Kidney (tissue), 22 donors: ENCODE measurements at places on chromosomes 3 and 15.

DNA sequence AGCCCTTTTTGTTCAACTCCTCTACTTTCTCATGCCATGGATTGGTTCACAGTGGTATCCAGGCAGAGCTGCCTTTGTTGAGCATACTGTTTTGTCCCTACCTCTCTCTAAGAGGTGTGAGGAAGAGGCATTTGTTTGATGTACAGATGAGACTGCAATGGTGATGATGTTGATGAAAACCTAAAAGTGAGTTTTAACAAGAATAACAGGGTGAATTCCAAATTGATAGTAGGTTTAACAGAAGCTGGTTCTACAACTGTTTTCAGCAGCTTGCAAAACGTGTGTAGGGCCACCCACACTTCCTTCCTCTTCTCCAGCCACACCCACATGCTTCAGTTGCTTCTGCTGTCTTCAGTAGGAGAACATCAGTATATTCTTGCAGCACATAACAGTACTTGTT lies 10.2 kb downstream of the SNRK start:
- no peak for DNase-seq

GRCh38 chr3:58068122-58068809 lies 60.0 kb downstream of the FLNB start:
- no peak for DNase-seq

DNA sequence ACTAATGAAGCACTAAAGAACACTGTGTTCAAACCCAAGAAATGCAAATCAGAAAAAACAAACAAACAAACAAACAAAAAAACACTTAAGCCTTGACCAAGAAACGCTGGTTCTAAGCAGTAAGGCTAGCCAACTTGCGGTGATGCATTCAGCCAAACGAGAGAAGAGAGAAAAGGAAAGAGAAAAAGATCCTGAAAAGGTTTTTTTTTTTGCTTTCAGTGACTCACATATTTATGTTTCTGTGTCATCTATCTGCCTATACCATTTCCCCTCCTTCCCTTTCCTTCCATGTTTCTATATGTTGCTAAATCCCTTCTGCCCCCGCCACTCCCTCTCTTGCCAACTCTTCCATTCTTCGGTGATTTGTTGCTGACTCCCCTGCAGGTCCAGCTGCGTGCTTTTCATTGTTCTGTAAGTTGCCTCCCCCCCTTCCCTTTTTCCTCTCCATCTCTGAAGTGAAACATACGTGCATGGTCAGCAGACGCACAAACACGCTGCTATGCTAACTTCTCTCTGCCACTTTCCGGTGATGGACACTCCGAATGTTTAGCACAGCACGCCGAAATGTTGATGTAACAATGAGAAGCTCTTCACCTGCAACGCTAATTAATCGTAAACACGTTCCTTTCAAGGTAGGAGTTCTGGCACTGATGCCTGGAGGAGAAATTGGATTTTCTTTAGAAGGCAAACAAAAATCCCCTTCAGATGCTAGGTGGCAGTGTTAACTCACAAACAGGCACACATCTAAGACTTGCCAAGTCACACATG lies 154.4 kb downstream of the TUSC7 start:
- peak; percentile 81 for DNase-seq

GRCh38 chr15:61582092-61582491 lies 353.0 kb upstream of the RORA start:
- peak; percentile 2 for DNase-seq
